ENCODE measurements at places on chromosomes 13 and 19.

GRCh38 chr19:39299832-39300231, 3.6 kb downstream of the IFNL1 start:
- DNase-seq = no peak

DNA sequence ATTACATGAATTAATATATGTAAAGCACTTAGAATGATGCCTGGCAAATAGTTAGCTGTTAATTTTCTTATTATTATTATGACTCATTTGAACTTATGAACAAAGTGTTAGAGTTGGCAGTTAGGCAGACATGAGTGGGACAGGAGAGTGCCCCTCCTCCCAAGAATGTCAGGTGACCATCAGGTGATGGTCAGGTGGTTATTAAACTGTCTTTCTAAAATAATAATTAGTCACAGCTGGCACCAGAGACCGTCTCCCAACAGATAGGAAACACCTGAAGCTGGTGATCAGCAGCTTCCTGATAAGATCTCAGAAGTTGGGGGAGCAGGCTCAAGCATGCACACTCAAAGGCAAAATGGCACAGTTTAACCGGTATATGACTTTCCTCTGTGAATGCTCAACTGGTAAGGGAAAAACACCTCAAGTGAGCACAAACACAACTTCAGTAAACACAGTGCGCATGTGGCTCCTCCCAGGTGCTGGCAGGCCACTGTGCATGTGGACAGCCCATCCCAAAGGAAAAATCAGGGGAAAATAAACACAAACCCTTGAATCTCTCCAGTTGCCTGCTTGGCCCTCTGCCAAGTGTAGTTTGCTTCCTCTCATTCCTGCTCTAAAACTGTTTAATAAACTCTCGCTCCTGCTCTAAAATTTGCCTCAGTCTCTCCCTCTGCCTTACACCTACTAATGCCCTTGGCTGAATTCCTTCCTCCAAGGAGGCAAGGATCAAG, 54.0 kb downstream of the FLT1 start:
- no peak for DNase-seq

DNA sequence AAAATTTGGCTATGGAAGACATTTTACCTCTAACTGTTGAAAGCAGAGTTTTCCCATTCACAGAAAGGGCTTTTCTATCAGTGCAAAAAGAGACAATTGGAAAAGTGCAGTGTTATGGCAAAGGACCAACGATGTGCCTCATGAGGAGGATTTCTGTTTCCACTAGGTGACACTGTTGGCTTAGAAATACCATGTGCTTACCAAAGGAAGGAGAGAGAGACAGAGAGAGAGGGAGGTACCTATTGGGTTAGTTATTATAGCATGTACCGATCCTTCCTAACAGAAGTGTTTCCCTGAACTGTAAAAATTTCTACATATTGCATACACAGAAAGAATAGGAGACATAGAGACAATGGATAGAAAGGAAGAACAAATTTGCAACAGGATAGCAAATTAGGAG, 23.9 kb upstream of the PSG4 start:
- DNase-seq = no peak

DNA sequence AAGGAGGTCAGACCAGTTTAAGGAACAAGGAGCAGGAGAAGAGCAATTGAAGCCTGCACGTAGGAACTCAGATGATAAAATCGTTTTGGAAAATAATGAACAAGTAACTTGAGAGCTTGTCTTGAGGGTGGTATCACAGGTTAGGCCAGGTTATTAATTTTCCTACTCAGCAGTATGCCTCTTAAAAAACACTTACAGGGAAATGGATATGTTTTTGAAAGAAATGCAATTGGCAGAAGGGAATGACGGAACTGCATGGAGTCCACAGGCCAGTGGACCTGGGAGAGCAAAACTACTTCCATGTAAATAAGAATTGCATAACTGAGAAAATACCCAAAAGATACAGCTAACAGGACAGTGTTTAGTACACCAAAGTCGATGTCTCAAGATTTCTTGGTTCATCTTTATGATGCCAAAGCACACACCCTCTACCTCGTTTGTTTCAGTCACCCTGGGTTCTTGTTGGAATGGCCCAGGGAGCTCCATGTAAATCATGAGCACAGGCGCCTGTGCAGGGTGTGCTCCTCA, 35.2 kb downstream of the MBNL2 start:
- no peak for DNase-seq

DNA sequence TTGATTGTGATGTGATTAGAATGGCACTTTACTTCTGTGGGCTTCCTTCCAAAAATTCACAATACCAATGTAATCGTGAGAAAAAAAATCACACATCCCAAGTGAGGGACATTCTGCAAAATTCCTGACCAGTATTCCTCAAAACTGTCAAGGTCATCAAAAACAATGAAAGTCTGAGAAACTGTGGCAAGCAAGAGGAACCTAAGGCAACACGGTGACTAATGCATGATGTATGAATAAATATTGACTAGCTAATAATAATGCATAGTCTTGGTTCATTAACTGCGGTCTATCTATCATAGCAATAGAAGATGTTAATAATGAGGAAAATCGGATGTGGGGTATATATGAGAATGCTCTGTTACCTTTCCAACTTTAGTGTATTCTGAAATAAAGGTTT, 159.0 kb downstream of the RFC3 start:
- DNase-seq = no peak

GRCh38 chr13:109172136-109172535, 542.7 kb downstream of the MYO16 start:
- DNase-seq = no peak

DNA sequence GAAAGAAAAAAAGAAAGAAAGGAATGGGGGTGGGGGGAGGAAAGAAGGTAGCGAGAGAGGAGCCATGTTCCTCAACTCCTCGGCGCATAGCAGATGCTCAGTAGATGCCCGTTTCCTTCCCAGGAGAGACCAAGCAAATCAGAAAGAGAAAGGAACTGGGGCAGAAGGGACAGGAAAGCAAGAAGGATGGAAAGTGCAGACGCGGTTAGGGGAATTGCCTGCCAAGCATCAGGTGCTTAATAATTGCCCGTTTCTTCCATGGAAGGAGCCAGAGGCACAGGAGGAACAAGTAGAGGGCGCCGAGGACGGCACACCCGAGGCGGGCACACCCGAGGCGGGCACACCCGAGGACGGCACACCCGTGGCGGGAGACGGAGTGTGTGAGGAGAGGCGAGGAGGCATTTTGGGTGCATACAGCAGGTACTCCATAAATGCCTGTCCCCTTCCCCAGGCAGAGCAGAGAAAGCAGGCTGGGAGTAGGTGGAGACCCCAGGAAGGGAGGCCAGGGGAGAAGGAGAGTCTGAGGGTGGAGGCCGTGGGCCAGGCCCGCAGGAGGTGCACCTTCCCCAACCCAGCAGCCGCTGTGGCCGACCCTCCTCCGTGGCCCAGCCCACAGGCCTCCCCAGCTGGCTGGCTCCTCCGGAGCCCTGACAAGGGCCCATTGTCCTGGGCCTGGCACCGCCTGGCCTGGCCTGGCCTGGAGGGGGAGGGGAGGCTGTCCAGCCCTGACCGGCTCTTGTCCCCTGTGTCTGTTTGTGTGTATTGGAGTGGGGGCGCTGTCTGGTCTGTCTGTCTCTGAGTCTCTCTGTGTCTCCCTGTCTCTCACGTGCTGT, 14.6 kb downstream of the JOSD2 start:
- DNase-seq = no peak

DNA sequence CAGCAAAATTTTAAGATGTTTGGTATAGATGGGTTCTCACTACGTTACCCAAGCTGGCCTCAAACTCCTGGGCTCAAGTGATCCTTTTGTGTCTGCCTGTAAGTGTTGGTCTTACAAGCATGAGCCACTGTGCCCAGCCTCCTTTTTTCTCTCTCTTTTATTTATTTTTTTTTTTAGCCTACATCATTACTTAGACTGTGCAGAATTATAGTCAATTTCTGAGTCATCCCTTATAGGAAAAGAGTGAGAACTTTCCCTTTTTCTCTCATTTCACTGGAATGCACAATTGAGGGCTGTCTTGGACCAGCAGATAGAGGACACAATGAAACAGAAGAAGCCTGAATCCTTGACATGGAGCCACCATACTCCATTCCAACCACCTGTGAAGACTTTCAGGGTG, 13.3 kb downstream of the TSKS start:
- DNase-seq = no peak

DNA sequence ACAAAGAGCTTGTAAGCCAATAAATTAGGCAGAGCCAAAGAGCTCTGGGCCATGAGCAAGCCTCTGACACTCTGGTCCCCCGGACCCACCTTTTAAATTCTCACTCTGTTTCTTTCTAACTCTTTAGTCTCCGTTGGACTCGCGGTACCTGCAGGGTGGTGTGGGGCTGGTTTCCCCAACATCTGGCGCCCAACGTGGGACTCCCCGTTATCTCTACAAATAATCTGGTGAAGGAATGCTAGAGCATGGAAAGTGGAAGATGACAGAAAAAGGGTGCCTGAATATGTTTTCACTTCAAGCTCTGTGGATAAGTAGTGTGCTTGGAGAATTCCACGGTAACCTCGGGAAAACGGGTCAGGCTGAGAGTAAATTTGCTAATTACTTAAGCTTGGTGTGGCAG, 36.5 kb upstream of the CYP2B6 start:
- DNase-seq = no peak

Data from stimulated activated CD8-positive, alpha-beta memory T cell treated with anti-CD3 and anti-CD28 coated beads, Interleukin-2, amount 100 ng/mL, for 1 hour (primary cell).